ENCODE measurements at places on chromosomes 3 and 15.

GRCh38 chr3:18149386-18149785, 275.8 kb downstream of the SATB1 start:
- DNase-seq = no peak

DNA sequence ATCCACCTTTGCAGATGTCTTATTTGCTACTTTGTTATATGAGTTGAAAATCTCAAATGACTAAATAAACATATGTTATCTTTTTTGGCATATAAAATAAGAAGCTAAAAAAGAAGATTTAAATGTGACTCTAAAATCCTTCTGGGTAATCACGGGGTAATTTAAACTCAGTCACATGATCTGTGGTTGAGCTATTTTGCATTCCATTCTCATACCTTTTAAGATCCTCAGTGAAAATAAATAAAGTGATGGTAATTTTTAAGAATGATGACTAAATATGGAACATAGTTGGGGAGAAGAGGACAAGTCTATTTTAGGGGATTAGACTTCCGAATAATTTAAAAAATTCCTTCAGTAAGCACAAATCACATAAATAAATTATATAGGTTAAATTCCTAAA, 1076.8 kb downstream of the TUSC7 start:
- DNase-seq = no peak

- no peak for DNase-seq
These were observed 67.3 kb downstream of the P2RY1 start for GRCh38 chr3:152902141-152902669.

GRCh38 chr3:96700322-96701315, 113.8 kb upstream of the EPHA6 start:
- DNase-seq = peak; percentile 81

DNA sequence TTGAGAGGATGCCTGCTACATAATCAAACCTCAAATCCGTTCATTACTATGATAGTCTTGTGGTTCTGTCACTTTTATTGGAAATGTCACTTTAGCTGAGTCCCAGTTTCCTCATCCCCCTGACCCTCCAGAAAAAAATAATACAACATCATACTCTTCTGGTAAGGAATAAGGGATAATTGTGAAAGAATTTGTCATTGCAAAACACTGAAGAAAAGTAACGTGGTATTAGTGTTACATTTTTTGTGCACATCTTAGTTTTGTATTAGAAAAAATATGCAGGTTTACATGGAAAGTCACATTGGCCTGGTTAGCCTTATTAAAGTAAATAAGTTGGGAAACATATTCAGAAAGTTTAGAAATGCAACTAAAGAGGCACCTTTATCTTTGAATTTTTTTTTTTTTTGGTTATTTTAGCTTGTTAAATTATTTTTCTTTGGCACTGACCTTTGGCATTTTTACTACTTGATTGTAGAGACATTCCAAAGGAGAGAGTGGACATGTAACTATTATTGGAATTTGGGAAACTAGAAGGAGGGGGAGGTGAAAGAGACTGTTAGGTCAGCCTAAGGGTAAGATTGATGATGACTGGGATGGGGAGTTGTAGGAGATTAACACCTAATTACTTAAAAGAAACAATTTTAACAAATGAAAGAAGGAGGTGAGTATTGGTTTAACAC, 462.2 kb upstream of the RARB start:
- no peak for DNase-seq

DNA sequence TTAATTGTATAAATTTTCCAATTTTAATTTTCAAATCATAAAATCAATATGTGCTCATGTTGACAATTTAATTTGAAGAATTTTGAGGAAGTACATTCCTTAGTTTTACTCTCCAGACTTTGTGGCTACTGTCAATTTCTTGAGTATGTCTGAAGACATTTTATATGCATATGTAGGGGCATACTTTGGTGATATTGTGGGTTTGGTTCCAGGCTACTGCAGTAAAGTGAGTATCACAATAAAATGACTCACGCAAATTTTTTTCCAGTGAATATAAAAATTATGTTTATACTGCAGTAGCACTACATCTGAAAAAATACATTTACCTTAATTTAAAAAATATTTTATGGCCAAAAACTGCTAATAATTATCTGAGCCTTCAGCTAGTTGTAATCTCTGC, 123.2 kb upstream of the PLCL2 start:
- DNase-seq = no peak

GRCh38 chr3:149401212-149401925, 23.9 kb upstream of the TM4SF1 start:
- DNase-seq = no peak

GRCh38 chr3:13626396-13626795, 77.5 kb downstream of the FBLN2 start:
- no peak for DNase-seq

DNA sequence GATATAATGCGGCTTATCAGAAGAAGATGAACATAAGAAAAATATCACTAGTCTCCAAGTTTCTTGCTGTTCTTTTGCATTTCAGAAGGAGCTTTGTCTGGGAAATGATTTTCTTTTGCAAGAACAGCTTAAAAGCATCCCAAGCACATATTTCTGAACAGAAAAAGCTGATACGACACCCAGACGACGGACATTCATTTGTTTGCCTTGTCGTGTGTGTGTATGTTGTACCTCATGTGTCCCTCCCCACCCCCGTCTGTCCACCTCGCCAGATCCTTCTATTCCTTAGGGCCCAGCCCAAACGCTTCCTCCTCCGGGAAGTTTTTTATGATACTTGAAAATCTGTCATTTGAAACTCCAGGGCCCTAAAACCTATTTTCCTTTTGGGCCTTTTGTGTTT, 8.8 kb downstream of the ITPR1 start:
- no peak for DNase-seq

DNA sequence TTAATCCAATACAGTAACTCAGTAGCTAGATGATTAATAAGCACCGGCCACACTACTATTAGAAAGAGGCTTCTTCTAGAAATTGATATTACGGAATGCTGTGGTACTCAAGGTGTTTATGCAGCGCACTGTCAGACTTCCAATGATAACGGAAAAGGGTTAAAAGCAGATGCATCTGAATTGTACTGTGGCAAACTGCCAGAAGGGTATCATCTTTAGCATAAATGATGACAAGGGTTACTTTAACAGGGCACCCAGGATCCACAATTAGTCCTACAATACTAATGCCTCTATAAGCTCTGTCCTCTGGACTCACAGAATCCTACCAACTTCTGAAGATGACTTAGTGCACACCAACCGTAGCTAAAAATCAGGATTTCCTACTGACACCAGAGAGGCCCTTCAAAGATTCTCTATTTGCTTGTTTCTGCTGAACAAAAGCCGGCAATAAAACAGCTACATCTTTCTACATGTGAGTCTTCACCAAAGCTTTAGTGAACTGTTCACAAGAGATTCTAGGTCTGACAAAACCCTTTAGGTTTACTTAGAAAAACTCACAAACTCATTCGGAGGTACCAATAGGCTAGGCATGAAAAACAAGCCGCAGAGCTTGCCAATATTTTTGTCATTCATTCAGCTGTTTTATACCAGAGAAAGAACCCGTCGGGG, 7.1 kb downstream of the SATB1 start:
- DNase-seq = no peak

- DNase-seq = no peak
These were observed 31.6 kb upstream of the SV2B start for GRCh38 chr15:91068436-91068835.

DNA sequence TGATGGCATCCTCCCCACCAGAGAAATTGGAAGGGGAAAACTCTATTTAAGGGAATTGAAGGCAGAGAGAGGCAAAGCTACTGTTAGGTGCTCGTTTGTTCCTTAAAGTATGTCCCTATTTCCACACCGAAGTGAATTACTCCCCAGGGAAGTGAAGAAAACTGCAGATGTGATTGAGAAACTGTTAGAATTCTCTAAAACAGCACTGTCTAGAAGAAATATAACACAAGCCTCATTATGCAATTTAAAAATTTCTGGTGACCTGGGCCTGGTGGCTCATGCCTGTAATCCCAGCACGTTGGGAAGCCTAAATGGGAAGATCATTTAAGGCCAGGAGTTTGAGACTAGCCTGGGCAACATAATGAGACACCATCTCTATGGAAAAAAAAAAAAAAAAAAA, 305.0 kb downstream of the SHQ1 start:
- no peak for DNase-seq

DNA sequence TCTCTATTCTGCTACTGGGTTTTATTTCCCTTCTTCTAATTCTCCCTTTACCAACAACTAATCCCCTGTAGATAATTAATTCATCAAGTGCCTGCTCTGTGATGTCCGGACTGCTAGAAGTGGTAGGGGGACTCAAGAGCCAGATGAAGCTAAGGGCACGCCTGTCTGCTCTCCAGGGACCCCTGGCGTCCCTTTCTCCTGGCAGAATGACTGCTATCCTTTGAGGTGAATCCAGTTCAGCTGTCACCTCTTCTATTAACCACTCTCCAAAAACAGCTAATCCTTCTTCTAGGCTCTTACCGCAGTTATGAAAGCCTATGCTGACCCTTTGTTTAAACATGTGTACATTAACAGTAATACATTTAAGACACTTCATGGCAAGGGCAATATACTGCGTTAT, 1.4 kb upstream of the CHRNA7 start:
- DNase-seq = no peak

DNA sequence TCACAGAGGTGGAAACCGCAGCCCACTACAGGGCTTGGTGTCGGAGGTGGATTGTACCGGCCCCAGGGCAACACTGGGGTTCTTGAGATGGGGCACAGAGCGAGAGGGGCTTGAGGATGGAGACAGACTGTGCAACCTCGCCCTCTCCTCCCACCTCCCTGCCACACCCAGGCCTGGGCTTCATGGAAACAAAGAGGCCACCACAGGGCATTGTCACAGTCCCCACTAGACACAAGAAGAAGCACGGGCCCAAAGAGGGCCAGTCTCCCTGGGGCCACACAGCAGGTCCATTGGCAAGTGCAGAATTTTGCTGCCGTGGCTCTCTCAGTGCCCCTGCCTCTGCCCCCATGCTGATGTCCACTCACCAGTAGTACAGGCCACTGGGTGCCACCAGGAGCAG, 4.1 kb upstream of the CALML4 start:
- no peak for DNase-seq

- peak; percentile 25 for DNase-seq
These were observed 68.2 kb upstream of the CORO2B start for GRCh38 chr15:68510558-68510957.

DNA sequence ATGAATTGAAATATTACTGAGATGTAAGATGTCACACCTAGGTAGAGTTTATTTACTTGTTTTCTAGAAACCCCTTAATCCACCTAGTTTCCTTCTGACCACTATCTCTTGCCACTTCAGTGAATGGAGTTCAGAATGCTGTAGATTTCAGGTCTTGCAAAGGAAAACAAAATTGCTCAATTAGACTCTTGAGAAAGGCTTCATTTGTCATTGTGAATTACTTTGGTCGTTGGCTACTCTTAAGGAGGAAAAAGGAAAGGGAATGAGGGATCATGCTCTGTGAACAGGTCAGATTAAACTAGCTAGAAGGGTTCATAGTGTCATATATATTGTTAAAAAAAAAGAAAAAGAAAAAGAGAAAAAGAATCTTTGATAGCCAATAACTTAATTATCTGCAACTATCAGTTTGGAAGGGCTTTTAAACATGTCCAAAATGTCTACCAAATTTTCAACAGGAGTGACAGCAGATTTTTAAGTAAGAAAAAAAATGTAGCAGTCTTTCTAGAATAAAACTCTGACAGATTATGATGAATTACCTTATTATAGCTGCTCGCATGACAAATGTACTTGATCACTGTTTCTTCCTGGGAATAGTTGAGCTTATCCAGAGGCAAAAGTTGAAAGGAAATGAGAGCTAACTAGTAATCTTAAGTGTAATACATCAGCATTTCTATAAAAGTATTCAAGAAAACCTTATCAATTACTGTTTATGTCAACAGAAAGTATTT, 543.5 kb downstream of the CADM2 start:
- DNase-seq = no peak

DNA sequence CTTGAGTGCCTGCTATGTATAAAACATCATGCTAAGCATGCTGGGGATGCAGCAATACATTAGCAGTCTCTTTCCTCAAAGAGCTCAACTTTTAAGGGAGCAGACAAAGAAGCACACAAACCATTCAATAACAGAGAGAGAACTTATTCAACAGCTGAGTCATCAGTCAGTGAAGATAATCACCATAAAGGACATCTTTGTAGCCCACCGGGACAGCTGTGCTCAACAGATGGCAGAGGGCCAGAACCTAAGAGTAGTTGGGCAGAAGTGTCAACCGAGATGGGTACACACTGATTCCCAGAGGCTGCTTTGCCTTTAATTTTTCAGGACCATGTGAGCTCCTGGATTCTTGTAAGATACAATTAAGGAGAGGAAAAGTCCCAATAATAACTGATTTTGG, 4.2 kb upstream of the RAB8B start:
- DNase-seq = no peak

DNA sequence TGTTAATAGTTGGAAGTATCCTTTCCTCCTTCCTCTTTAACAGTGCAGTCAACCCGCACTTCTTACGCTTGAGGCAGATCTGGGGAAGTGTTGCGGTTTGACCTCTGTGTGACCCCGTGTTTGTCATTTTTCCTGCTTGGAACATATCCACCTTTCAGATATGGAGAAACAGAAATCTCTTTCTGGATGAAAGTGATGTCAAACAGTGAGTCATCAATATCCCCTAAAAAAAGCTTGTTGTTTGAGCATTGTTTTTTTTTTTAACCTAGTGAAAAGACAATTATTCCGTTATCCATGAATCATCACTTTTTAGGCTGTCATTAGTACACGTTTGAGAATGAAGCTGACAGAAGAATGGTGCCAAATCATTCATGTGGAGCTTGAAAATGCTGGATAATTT, 293.7 kb downstream of the ARPP21 start:
- DNase-seq = no peak

- DNase-seq = no peak
These were observed 23.9 kb downstream of the EIF4E3 start for GRCh38 chr3:71701251-71701762.

DNA sequence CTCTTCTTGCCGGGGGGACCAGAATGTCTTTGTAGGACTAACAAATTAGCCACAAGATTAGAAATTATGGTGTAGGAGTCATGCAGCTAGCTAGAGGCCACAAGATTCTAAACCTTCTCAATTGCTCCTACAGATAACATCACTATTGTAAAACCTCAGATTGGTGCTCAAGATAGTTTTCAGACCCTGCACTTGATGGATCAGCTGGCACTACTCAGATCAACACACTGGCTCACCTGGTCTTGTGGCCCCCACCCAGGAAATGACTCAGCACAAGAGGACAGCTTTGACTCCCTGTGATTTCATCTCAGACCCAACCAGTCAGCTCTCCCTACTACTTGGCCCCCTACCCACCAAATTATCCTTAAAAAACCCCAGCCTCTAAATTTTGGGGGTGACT, 124.1 kb upstream of the RASGRP1 start:
- no peak for DNase-seq

- no peak for DNase-seq
These were observed 396.5 kb downstream of the FHIT start for GRCh38 chr3:60854791-60855190.

DNA sequence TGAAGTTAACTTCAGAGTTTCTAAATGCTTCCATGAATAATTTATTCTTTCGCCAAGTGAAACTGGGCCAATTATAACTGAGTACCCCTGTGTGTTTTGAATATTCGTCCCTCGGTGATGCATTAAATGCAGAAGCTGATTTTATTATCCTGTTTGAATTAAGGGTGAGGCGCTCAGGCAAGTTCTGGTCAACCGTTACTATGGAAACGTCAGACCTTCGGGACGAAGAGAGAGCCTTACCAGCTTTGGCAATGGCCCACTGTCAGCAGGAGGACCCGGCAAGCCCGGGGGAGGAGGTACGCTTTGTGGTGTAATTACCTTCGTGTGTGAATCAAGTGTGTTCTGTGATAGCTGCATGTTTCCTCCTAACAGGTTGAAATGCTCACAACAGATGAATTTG, 239.8 kb downstream of the ITPR1 start:
- no peak for DNase-seq

GRCh38 chr3:58955308-58955707, 94.5 kb downstream of the CFAP20DC start:
- no peak for DNase-seq
